ENCODE measurements at places on chromosomes 3 and 15. TPM values are rescaled to one million over a fixed set of nuclear protein-coding genes. Genes with fewer than 3 reads are reported as not detected.

Gene B3GALNT1
- 0.08 TPM for total RNA-seq

Gene GPR15
- total RNA-seq, result not detected

Gene ZNF620
- total RNA-seq, result 1.6 TPM

Gene POLQ
- 5.9 TPM for total RNA-seq

Gene SAXO2
- total RNA-seq, result 2.2 TPM

Gene SERINC4
- not detected for total RNA-seq

Gene SLC9C1
- not detected for total RNA-seq

Gene USP19
- total RNA-seq, result 23.6 TPM

Gene CCR8
- total RNA-seq, result not detected

Gene P2RY13
- total RNA-seq, result not detected

Gene DAPK2
- 5.1 TPM for total RNA-seq

Gene CACNA1D
- total RNA-seq, result 0.57 TPM

Gene PAQR9
- total RNA-seq, result 2.2 TPM

Gene CAMP
- total RNA-seq, result not detected

Gene TOPBP1
- 21.5 TPM for total RNA-seq

Gene POLR2M
- total RNA-seq, result 44.5 TPM

Gene CD80
- not detected for total RNA-seq
